Stimulated activated CD4-positive, alpha-beta T cell treated with anti-CD3 and anti-CD28 coated beads, TNF-alpha, amount 100 ng/mL, for 4 hours (primary cell): ENCODE measurements at places on chromosomes 7 and 10.

DNA sequence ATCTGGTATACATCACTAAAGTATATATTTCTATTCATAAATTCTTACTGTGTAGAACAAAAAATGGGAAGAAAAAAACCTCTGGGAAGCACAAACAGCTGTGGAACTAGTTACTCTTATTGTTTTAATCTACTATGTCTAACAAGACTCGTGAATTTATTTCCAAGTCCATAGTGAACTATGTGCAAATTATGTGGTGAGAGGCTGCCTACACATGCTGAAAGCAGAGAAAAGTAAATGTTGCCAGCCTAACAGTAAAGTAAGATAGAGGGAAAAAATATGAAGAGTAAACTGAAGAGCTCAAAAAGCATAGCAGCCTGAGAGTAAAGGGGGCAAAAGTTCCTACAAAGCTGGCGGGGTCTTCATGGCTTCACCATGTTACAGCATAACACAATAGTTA, 3.0 kb downstream of the GDI2 start:
- DNase-seq = no peak

GRCh38 chr7:44849885-44850544, 2.1 kb upstream of the H2AZ2 start:
- no peak for DNase-seq

DNA sequence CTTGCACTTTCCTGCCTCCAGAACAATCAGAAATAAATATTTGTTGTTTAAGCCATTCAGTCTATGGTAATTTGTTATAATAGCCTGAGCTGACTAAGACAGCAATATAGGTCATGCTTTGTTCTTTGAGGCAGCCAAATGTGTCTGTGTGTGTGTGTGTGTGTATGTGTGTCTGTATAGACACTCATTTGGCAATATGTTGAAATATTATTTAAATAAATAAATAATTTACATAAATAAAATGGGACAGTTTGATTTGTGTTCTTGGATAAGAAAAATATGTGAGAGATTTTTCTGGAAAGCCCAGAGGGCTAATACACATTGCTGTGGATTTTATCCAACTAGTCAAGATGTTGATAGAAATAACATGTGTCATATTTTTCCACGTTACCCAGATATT, 140.2 kb downstream of the PTN start:
- no peak for DNase-seq

GRCh38 chr7:1767524-1767923, 97.4 kb downstream of the ELFN1 start:
- DNase-seq = no peak

DNA sequence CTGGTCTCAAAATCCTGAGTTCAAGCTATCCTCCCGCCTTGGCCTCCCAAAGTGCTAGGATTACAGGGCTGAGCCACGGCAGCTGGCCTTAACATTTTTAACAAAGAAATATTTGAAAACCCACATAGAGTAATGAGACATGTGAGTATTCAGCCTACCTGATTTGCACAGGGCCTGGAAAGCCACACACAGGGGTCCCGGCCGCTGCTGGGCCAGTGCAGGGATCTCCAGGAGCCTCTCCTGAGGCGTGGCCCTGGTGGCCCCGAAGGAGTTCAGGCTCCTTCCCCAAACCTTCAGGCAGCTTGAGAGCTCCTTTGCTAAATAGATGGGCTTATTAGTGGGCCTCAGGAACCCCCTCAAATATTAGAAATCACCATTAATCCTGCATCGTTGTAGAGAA, 18.7 kb downstream of the CNPY1 start:
- no peak for DNase-seq

GRCh38 chr7:134804351-134804750, 24.9 kb downstream of the CALD1 start:
- no peak for DNase-seq

GRCh38 chr10:116838143-116838725, 11.1 kb upstream of the ENO4 start:
- DNase-seq = no peak

DNA sequence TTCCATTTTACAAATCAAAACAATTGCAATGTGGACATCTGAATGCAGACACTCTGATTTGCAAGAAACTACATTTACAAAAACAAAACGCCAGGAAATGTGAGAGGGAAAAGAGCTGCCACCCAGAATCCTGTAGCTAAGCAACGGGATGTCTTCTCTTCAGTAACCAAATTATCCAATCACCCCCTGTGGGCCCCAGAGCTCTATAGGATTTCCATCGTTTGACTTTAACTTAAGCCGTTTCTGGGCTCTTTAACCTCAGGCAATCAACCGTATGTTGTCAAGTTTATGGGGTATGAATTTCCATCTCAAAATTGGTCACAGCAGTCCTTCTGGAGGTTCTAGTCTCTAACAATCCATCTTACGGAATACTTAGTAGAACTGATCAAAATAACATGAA, 240.5 kb downstream of the ETV1 start:
- DNase-seq = no peak

GRCh38 chr10:11670381-11670780, 58.9 kb upstream of the USP6NL start:
- DNase-seq = no peak

DNA sequence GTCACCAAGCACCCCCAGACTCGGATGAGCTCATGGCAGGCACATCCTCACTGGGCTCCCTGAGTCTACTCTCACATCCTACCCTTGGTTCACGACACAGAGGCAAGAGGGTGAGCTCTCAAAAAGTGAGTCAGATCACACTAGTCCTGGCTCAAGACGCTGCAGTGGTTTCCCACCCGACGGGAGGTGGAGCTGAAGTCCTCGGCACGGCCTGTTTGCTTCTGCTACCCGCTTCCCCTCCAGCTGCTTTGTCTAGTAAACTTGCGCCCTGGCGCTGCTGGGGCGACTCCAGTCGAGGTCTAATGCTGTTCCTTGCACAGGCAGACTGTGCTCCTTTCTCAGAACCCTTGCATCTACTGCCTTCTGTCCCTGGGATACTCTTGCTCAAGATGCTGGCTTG, 13.5 kb upstream of the SFMBT2 start:
- DNase-seq = no peak

DNA sequence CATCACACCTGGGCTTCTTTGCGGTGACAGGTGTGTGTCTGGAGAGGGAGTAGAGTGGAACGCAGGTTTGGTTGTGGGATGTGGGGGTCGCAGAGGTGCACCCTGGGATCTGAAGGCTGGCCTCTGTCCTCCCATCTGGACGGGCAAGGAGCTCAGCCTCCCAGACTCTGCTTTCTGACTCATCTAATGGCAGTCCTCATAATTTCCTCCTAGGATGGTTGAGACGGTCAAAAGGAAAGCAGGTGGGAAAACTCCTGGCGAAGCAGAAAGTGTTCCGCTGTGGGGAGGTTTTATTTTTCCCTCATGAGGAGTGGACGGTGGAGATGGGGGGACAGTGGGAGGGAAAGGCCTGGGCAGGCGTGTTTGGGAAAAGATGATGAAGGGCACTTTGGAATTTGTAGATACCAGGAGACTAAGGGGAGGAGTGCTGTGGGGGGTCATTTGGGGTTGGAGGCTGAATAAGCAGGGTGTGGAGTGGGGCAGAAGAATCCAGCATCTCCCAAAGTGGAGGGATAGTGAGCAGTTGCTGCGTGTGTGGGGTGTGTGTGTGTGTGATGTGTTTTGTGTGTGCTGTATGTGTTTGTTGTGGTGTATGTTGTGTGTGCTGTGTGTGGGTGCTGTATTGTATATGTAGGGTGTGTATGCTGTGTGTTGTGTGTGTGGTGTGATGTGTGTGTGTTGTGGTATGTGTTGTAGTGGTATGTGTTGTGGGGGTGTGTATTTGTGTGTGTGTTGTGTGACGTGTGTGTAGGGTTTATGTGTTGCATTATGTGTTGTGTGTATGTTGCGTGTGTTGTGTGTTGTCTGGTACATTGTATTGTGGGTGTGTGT, 97.2 kb upstream of the PODXL start:
- DNase-seq = no peak

- DNase-seq = no peak
Measured at GRCh38 chr7:132455378-132455777, 120.9 kb downstream of the PLXNA4 start.
